Cerebellum (tissue), 4 donors: ENCODE measurements at places on chromosomes 4 and X. TPM values are rescaled to one million over a fixed set of nuclear protein-coding genes. Genes with fewer than 3 reads are reported as not detected.

DNA sequence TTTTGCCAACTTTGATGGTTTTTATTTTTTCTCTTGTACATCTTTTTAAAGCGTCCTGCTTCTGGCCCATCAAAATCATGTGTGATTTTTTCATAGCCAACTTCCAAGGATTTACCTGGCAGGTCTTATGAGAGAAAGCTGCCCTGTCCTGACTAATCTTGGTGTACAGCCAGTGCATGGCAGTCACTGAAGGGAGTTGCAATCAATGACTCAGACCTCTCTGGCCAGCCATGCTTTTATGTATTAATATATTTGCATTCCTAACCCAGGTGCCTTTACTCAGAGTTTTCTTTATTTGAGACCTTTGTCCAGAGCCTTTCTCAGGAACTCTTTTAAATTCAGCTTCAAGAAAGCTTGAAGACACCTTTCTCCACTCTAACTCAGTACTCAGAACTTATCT, 691.5 kb upstream of the HTR2C start:
- DNase-seq, result no peak

DNA sequence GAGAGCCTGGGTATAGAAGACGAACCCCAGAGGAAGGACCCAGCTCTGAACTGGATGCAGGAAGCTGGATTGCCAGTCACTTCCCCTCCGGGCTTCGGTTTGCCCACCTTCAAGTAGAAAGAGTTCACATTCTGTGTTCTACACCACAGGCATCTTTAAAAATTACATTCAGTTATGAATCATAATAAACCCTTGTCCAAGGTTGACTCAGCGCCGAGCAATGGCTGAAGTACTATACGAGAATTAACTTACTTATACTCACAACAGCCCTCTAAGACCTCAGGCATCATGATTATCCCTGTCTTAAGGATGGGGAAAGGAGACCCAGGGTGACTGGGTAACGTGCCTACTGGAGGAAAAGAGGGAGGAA, 72.5 kb downstream of the EVC2 start:
- DNase-seq, result no peak

GRCh38 chr4:93896516-93896915, 68.0 kb downstream of the ATOH1 start:
- no peak for DNase-seq

Gene UNC5C
- total RNA-seq, result 114 TPM

Gene GC
- total RNA-seq, result not detected

- DNase-seq, result no peak
These were observed 6.8 kb upstream of the MOB1B start for GRCh38 chr4:70895405-70895804.

Gene CXorf49
- not detected for total RNA-seq

Gene ZBTB49
- total RNA-seq, result 11.8 TPM

Gene CXCL13
- not detected for total RNA-seq

Gene PPP4R3C
- not detected for total RNA-seq

Gene WDR13
- total RNA-seq, result 48.5 TPM

DNA sequence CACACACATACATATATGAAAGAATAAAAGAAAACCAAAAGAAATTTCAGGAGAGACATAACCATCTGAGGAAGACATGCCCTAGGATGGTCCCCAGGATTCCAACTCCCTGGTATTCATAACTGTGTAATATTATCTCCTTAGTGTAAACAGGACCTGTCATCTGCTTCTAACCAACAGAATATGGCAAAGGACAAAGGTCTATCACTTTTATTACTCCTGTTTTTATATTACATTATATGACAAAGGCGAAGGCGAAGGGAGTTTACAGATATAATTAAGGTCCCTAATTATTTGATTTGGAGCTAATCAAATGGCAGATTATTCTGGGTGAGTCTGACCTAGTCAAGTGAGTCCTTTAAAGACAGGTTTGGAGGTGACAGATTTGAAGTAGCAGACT, 155.1 kb downstream of the MID1 start:
- no peak for DNase-seq

Gene OGT
- 254 TPM for total RNA-seq

Gene SYTL4
- 3.4 TPM for total RNA-seq

DNA sequence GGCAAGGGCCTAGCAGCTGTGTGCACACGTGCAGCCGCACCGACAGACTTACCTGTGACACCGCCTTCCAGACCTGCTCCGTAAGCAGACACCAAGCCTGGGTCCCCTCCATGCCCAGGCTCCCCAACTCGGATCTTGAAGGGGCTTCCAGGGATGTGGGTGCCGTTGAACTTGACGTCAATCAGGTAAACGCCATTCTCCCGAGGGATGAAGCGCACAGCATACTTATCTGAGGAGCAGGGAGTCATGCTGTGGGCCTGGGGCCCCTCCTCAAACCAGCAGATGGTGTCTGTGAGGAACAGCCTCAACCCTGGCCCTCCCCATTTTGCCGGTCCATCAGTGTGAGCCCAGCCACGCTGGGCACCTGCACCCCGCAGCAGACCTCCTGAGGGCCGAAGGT, 24.5 kb downstream of the FLNA start:
- no peak for DNase-seq

DNA sequence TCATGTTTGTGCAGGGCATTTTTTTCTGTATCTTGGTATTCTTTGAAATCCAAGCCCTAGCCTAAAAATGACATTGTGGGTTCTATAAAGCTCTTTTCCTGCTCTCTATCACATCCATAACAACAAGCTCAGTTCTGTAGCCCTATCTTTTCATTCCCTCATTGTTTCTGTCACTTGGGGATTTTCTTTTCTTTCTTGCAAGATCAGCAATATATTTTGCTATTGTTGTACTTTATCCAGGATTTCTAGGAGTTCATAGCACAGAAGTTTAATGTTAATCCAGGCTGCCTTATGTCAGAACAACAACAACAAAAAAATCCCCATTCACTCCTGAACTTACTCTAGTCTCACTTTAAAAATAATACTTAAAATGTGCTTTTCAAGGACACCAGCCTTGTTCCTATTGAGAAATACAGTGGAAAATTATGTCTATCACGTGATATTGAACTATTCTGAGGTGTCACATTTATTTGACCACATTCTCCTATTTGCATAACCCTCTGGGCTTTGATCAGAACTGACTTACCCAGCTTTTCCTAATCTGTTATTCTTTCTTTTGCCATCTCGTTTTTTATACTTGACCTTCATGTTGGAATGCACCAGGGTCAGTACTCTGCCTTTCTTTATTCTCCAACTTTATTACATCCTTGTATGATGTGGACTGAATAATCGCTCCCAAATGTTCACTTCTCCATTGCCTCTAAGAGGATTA, 112.8 kb downstream of the MAGEB5 start:
- DNase-seq, result no peak

DNA sequence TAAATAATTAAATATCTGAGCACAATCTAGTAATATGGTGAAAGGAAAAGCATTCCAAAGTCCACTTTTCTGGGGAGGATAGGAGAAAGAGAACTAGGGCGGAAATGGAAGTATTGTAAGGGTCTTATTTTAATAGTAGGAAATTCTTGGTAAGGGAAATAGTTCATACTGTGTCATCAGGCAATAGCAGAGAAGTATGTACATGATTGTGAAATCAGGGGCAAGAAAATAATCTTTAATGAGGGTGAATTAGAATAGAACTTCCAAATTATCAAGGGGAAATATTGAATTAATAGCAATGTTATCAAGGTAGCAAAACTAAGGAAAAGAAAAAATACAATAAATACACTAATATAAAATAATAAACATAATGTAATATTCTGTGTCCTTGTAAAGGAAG, 14.8 kb downstream of the GIMD1 start:
- no peak for DNase-seq

- DNase-seq, result no peak
These were observed 13.7 kb upstream of the DHX15 start for GRCh38 chr4:24598025-24598424.
